Pancreas (tissue), 10 donors: ENCODE measurements at places on chromosomes 3 and 15. TPM values are rescaled to one million over a fixed set of nuclear protein-coding genes. Genes with fewer than 3 reads are reported as not detected.

Gene RAB6B
- total RNA-seq = 7.0 TPM

Gene FGF7
- total RNA-seq = 14.4 TPM

Gene COL8A1
- 0.67 TPM for total RNA-seq

Gene SIN3A
- 23.3 TPM for total RNA-seq

Gene FAM107A
- 3.6 TPM for total RNA-seq

Gene DNASE1L3
- 0.37 TPM for total RNA-seq

DNA sequence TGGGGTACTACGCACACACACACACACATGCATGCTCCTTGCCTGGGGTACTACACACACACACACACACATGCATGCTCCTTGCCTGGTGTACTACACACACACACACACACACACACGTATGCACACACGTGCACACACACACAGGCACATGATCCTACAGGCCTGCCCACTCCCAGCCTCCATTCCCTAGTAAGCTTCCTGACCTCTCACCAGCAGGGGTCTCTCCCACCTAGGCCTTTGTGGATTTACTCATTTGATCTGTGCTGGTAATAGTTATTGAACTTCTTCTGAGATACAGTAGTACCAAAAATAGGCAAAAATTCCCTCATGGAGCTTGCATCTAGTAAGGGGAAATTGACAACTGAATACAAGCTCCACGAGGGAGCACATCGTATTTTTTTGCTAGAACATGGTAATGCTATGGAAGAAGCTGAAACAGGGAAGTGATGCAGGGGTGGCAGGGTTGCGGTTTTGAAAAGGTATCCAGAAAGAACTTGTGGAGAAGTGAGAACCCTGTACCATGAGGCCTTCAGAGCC lies 19.1 kb downstream of the TTC21A start:
- peak; percentile 58 for DNase-seq

DNA sequence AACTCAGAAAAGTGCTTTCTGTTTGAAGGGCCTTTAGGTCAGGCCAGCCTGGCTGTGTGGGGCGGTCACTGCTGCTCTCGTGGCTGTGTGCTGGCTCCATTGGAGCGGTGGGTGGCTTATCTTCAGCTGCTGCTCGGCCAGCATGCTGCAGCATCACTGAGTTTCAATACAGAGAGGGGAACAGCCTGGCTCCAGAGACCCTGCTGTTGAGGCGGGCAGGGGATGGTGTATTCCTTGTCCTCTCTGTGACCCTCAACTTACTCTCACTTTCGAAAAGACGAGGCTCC lies 248.5 kb upstream of the ONECUT1 start:
- DNase-seq = no peak

DNA sequence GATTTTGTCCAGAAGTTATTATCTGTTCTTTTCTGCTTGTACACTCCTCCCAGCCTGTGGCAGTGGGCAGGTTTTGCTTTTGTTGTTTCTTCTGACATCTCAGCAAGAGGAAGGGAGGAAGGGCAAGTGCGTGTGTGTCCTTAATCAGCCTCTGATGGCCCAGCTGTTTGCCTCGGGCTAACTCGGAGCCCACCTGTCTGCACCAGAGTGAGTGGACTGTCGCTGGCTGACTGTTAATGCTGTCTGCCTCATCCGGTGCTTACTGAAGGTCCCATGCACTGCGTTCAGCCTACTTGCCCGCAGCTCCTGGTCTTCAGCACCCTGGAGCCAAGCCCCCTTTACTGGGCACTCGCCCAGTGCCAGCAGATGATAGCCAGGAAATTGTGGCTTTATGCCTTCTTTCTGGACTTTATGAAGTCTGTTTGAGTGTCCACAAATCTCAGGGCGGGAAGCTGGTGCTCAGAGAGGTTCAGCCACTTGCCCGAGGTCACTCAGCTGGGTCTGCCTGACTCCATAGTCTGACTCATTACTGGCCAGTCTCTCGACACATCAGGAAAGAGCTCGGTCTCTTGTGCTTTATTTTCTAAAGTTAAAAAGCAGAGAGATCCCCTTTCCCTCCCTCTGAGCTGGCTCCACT lies 89.5 kb downstream of the CHRNA7 start:
- DNase-seq = no peak

- DNase-seq = no peak
Observed at GRCh38 chr3:194379651-194380050, 10.1 kb upstream of the LRRC15 start.

DNA sequence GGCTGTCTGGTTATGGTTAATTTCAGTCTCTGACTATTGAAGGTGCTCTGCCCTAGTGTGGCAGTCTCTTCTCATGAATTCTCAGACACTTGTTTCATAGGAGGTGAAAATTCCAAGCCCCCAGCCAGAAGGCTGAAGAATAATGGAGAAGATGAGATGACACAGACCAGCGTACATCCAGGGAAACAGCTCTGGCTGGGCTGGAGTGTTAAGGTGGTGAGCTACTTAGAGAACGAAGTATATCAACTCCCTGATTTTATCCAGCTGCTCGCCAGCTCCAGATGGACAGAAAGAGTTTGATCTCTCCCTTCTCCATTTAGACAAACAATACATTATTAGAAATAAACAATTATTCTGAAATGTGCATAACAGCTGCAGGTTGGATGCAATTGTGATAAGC lies 494.5 kb upstream of the RGMA start:
- no peak for DNase-seq

GRCh38 chr3:45516829-45517228 lies 77.7 kb upstream of the LIMD1 start:
- DNase-seq = no peak

GRCh38 chr15:69896606-69897005 lies 201.1 kb downstream of the TLE3 start:
- DNase-seq = no peak

GRCh38 chr15:67472957-67473356 lies 48.0 kb upstream of the C15orf61 start:
- DNase-seq = no peak

GRCh38 chr3:38222032-38222634 lies 43.5 kb upstream of the SLC22A13 start:
- no peak for DNase-seq

- no peak for DNase-seq
Observed at GRCh38 chr15:84647726-84648125, 6.4 kb downstream of the WDR73 start.

- DNase-seq = no peak
Observed at GRCh38 chr15:58518626-58519025, 86.8 kb downstream of the LIPC start.

GRCh38 chr15:40389824-40390595 lies 7.5 kb downstream of the KNSTRN start:
- no peak for DNase-seq

- DNase-seq = no peak
Observed at GRCh38 chr3:156491192-156491591, 63.7 kb downstream of the SSR3 start.

GRCh38 chr3:150783316-150783715 lies 20.3 kb upstream of the SIAH2 start:
- DNase-seq = no peak

DNA sequence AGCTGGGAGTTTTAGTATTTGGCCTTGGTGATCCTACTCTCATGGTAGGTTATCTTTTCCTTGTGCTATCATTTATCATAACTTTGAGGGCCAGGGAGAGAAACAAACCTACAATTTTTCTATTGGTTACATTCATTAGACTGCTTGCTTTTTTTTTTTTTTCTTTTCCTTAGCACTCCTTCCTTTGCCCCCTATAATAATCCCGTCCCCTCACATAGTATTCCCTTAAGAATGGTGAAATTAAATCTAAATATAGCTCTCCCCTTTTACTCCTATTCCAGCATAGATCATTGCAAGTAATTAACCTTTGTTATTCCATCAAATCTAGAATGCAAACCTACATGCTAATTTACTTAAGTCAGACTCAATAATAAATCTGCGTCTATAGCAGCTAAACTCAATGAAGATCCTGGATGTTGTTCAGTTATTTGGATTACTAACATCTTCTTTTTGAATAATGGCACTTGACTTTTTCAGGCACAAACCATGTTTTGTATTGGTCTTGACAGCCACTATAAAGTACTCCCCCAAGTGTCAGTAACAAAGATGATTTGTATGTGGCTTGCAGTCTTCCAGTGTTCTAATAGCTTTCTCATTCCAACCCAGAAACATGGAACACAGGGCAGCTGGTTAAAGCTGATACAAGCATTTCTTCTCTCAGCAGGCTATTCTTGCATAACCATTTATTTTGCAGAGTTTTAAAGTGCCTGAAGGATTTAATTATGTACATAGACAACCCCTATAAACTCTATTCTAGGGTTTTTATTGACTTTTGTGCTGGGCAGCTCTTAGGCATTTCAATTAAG lies 420.6 kb downstream of the MECOM start:
- DNase-seq = no peak

GRCh38 chr3:56087451-56088053 lies 380.7 kb downstream of the ERC2 start:
- DNase-seq = no peak

DNA sequence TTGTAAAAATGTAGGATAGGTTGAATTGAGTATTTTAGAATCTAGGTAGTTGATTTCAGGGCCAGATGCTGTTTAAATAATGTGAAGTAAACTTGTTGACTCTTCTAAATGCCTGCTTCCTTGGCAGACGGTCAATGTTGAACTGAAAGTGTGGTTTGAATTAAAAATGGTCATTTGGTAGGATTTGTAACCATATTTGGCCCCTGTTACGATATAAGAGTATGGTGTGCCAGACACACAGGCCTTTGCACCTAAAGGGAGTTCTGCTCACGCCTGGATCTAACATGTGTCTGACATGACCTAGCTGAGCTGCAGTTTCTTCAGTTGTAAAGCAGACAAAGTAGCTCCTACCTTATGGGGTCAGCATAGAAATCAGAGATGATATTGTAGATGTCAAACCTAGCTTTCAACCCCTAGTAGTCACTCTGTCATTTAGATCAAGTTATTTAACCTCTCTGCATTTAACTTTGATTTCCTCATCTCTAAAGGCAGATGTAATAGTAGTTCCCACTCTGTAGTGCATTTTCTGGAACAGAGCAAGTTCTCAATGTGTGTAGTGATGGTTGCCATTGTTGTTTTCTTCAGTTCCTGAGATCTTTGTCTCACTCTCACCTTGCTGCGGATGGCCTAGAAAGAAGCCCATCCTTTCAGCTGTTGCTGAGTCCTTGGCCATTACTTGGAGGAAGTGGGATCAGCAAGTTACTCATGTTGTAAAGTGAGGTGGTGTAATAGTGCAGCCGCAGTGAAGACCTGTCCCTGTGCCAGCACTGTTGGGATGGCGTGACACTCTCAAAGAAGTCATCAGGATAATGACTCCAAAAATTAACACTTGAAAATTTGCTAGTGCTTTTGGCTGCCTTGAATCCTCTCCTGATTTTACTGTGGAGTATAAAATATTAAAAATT lies 90.2 kb downstream of the GHSR start:
- DNase-seq = no peak

GRCh38 chr3:52070724-52071621 lies 14.6 kb upstream of the DUSP7 start:
- DNase-seq = no peak

- no peak for DNase-seq
Observed at GRCh38 chr3:31892916-31893573, 88.0 kb downstream of the OSBPL10 start.

DNA sequence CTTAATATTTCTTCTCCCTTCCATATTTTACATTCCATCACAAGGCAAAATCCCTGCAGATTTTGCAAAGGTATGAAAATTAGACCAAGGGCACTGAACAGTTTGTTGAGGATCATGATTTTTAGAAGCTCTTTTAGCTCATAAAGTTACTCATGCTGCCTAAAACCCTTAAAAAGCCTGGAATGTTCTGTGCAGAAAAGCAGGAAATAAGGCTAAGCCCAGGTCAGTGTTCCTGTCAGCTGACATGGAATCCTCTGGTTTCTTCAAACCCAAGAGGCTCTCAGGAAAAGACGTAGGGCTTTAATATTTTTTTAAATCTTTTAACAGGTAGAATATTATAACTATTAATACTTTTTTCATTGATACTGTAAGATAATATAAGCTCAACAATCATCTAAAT lies 8.2 kb downstream of the CBLB start:
- no peak for DNase-seq

DNA sequence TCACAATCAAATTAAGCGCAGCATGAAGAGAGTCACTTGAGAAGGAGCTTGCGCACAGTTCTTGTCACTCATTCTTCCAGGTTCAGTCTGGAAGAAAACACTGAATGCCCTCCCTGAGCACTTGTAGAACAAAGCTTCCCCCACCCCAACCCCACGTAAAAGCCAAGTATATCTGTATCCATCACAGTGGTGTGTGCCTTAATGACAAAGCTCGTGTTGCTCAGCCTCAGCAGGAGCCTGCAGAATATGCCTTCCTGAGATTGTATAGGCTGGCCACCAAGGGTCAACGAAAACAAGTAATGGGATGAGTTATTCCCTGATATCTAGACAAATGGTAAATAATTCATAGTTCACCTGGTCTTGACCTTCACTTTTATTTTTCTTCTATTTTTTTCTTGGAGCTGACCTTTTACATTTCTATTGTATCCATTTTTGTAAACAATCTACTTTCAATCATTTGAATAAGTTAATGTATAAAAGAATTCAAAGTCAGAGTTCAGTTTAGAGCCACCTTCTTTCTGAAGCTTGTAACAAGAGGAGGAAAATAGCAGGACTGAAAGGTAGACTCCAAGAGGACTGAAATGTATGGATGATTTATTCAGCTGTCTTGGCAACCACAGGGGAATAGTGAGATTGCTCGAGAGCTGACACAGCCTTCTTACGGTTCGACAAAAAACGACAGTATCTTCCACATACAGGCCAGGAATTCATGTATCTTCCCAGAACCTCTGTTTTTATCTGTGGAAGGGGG lies 405.5 kb upstream of the TPM1 start:
- no peak for DNase-seq

GRCh38 chr3:144187531-144188210 lies 216.0 kb downstream of the DIPK2A start:
- no peak for DNase-seq

DNA sequence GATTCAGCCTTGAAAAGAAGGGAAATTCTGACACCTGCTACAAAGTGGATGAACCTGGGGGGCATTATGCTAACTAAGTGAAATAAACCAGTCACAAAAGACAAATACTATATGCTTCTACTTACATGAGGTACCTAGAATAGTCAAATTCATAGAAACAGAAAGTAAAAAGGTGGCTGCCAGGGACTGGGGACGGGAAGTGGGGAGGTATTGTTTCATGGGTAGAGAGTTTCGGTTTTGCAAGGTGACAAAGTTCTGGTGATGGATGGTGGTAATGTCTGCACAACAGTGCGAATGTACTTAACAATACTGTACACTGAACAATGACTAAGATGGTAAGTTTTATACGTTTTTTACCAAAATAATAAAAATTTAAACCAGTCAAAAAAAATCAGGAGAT lies 4.8 kb downstream of the IDH2 start:
- DNase-seq = no peak
